SJSA1 (cell line): ENCODE measurements at places on chromosomes 4 and X. TPM values are rescaled to one million over a fixed set of nuclear protein-coding genes. Genes with fewer than 3 reads are reported as not detected.

Gene S100P
- not detected in 2 replicates for total RNA-seq

Gene STS
- 2.4 and 4.4 TPM in 2 replicates for total RNA-seq

DNA sequence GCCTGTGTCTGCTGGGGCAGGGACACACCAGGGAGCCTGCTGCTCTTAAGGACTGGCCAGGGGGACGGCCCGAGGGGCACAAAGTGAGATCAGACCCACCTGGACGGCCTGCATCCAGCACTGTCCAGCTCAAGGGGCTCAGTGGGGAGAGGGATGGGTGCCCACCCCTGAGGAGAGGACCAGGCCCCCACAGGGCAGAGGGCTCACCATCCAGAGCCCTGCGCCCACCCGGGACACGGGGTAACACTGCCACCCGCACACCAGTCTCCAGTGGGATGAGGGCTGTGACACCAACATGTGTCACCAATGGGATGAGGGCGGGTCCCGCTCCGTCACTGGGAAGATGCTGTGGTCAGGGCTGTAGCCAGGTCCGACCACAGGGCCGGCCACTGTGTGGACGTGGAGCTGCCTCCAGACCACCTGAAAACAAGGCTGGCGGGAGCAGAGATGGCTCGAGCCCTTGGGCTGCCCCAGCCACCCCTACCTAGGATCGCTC is 13.2 kb downstream of the DGKQ start:
- no peak for DNase-seq

- no peak for DNase-seq
Measured at GRCh38 chr4:995311-996026, 2.3 kb upstream of the SLC26A1 start.

DNA sequence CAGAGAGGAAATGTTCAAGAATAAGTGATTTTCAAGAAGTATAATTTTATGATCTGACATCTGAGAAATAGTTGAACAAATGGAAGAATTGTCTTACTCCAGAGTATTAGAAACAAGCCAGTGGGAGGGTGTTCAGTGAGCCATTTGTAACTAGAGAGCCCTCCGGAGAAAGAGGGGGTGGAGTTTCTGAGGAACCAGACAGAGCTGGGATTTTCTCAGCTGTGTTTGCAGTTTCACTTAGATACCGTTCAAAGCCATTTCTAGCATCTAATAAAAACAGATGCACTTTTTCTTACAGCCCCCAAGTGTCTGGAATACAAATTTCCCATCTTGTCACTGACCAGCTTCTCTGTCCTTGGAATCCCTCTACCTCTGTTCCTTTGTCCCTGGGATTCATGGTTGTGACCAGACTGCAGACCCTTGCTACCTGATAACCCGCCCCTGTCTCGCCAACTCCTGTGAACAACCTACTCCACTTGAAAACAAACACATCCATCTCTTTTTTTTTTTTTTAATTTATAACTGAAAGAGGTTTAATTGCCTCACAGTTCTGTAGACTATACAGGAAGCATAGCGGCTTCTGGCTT is 132.8 kb upstream of the KLF3 start:
- DNase-seq: no peak
